ENCODE measurements at places on chromosomes 12 and 14.

GRCh38 chr14:91119556-91120311 is 5.9 kb downstream of the DGLUCY start:
- peak; percentile 67 for DNase-seq

DNA sequence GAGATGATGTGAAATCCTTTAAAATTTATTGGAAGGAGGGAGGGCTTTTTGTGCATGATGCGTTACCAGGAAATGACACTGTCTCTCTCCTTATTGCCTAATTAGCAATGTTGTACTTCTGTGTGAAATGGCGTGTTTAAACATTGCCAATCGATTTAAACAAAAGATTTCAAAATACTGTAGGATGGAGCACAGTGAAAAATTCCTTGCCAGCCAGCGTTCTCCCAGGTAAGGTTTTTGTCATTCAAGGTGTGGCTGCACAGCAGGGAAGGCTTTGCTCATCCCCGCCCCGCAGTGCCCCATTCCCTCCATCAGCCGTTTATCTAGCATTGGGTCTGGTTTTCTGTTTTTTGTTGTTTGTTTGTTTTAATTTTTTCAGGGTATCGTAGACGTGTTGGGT is 137.3 kb downstream of the CACNA1C start:
- DNase-seq = no peak

- DNase-seq = no peak
Measured at GRCh38 chr14:67539116-67539515, 6.0 kb downstream of the PLEKHH1 start.

GRCh38 chr12:30598889-30599288 is 96.8 kb downstream of the IPO8 start:
- no peak for DNase-seq

DNA sequence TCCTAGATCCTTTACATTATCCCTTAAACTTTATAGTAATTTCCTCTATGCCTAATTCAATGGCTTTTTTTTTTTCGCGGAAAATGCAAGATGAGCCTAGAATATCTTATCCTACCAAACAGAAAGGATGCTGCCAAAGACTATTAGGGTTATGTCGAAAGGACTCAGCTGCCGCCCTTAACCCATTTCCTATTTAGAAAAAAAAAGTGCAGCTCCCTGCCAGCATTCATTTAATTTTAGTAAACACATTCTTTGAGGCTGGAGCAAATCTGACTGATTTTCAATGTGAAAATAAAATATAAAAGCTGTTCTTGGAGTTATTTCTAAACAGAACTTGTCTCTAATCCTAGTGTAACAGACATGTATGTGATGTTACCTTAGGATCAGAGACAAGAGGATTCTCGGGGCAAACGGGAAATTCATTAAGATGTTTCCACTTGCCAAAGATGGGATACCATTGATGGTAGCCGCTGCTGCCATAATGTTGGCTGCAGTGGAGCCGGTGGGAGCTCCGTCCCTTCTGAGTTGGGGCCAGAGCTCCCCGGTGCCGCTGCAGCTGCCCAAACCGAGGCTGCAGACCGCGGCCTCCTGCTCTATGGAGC is 8.2 kb upstream of the A2M start:
- DNase-seq = no peak

GRCh38 chr14:34985740-34986139 is 2.9 kb downstream of the SRP54 start:
- DNase-seq = no peak

DNA sequence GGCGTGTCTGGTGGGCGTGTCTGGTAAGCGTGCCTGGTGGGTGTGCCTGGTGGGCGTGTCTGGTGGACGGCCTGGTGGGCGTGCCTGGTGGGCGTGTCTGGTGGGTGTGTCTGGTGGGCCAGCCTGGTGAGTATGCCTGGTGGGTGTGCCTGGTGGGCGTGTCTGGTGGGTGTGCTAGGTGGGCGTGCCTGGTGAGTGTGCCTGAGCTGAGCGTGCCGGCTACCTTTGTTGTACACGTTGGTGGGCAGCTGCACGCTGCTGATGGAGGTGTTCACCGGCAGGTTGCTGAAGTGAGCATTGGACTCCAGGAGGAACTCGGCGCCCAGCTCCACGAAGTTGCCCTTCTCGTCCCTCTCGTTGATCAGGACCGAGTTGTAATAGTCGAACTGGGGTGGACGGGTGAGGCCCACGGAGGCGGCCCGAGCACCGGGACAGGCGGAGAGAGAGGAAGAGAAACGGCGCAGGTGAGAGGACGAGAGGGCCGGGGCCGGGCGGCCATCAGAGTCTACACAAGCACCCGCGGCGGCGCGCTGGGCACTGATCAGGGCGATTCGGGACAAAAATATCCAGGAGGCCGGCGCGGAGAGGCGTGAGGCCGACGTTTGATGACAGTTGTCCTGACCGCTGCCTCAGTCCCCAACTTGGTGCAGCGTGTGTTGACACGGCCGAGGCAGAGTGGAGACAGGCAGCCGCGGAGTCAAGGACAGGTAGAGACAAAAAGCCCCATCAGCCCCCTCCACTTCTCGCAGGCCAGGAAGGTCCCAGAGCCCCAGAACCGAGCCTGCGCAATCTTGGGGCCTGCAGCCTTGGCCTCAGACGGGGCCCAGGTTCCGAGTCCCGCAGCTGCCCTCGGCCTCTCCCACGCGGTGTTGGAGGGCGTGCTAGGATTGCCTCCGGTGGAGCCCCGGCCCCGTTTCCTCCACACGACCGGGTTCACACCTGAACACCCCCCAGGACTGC is 10.5 kb downstream of the CACNA2D4 start:
- no peak for DNase-seq

GRCh38 chr14:29853272-29853671 is 74.4 kb downstream of the PRKD1 start:
- DNase-seq = peak; percentile 16

DNA sequence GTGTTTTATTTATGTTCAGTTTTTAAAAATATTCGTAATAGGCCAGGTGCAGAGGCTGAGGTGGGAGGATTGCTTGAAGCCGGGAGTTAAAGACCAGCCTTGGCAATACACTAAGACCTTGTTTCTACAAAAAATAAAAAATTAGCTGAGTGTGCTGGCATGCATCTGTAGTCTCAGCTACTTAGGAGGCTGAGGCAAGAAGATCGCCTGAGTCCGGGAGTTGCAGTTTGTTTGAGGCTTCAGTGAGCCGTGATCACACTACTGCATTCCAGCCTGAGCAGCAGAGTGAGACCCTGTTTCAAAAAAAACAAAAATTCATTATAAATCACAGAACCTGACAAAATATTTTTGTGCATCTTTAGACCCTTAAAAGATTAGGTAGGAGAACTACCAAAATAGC is 240.1 kb upstream of the ARHGAP5 start:
- no peak for DNase-seq

DNA sequence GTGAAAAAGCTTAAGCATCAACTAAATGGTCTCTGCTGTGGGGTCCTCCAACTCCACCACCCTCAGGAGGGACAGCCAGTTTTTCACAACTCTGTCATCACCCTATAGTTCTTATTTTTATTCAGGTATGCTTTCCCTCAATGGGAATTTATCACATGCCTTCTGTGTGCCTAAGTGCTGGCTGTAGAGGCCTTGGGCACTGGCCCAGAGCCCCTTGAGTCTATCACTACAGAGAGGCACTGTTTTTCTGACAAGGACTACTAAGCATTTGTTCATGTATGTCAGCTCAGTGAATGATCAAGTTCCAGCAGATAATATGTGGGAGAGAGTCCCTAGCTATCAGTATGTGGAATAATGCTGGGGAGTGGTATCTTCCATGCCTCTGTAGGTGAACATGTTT is 463.9 kb downstream of the NPAS3 start:
- no peak for DNase-seq

DNA sequence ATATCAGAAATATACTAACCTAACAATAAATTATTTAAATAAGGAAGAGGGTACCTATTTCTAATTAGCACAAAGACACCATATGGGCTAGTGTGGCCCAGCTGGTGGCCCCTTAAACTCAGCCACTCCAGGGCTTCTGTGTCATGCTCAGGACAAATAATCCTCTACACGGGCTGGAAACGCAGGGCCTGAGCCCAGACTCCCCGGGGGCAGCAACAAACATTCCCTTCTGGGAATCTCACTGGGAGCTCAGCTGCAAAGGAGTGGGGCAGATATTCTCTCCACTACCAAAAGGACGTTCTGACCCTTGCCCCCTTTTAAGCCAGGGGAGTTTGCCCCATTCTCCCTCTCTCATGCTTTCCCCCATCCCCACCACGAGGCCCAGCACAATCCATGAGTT is 43.7 kb upstream of the ELK3 start:
- no peak for DNase-seq

DNA sequence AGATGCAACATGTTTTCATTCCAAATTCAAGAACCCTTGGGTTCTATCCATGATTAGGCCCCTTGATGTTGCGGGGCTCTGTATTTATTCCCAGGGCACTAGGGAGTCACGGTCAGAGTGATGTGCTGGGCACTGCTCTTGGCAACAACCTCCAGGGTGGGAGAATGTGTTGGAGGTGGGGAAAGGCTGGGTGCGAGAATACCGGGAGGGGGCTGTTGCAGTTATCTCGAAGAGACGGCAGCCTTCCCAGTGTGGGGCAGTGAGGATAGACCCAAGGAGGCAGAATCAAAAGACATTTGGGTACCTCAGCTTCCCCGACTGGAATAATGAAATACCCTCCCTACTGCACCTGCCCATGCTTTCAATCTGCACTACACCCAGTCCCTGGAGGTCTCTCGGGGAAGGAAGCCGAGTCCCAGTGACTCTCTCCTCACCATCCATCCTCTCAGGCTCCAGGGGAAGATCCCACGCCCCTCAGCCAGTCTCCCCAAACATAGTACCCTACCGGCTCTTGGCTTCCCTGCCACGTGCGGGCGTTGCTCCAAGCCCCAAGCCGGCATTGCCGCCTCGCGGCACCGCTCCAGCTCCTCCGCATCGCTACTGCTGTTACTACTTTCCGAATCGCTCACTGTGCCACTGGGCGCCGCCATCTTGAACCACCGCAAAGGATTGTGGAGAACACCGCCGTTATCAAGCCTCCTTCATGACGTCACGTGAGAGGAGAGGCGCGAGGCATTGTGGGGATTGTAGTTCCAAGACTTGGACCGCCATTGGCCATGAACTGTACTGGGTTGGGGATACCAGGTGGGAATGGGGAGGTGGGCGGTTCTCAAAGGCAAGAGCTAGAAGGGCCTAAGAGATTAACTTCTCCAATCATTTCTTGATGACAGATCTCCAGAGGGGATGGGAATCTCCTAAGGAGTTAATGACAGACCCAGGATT is at the start of gene C12orf43:
Gene C12orf43 (minus strand): TSS at position 663 of the 942 bp plus-strand sequence. CDS start 13 bp downstream, at position 650.
- peak; percentile 95 for DNase-seq

DNA sequence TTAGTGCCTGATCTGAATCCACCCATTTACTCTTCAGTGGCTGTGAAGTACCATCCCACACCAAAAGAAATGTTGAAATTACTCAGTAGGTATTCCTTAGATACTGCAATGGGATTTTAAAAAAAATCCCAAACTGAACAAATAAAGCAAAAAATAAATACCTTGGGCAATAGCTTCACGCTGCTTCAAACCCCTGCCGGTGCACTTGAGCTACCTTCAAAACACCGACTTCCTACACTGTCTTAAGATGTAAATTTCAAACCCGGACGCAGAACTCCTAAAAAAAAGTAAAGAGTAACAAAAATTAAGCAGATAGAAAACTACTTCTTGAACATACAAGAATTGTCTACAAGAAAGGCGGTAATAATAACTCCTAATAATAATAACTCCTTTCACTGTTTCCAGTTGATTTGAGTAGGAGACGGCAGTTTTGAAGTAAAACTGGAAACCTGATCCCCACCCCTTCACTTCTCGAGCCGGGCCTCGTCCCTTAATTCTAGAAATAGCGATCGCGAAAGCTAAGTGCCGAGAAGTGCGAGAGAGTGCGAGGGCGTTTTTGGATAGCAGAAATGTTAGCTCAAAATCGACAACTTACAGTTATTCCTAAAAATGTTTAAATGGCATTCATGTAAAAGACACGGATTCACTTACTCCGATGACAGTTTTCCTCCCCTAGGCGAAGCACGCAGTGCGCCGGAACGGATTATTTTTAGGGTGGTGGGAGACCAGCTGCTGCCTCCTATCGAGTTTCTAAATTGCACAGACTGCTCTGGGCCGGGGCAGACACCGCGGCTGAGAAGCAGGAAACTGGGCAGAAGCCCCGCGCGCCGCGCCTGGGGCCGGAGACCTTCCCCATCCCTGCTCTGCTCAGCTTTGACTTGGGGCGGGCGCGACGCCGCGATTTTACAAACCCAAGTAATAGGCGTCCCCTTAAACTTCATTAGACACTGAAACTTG is at the start of gene ABCC9:
Gene ABCC9 (minus strand): TSS at position 878 of the 957 bp plus-strand sequence. CDS start 4,752 bp downstream, outside the sequence.
- DNase-seq = peak; percentile 59

DNA sequence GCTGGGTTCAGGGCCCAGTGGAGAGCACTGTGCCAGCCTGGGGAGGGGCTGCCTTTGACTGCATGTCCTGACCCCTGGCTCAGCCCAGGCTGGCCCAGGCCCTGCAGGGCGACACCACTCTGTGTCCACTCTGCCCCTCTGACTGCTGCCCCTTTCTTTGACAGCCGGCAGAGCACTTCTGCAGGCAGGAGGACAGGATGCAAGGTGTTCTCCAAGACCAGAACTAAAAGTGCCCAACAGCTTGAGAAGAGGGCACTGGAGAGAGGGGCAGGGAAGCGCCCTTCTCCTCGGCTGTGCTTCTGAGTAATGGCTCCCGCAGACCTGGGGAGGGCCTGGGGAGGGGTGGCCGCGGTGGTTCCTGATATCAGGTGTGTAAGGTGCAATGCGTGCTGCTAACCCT is 72.7 kb downstream of the WDR20 start:
- no peak for DNase-seq

DNA sequence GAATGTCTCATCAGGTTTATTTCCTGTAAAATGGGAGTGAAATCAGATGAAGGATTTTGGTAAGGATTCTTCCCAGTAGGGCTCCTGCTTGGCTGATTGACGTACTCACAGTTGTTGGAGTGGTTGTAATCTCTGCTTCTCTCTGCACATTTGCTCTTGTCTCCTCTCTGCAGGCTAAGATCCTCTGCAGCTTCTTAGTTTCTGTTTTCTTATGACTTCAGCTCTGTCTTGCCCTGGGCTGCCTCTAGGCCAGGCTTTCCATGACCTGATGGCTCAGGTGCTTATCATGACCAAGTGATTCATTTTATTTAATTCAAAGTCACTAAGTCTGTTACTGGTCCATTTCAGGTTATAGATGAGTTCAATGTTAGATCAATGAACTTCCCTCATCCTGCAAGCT is 394.5 kb upstream of the DDHD1 start:
- DNase-seq = no peak

- DNase-seq = peak; percentile 6
Measured at GRCh38 chr12:71999795-72000194, 61.1 kb downstream of the TPH2 start.

All from astrocyte of the hippocampus (primary cell).